ENCODE measurements at places on chromosomes 1 and 21. TPM values are rescaled to one million over a fixed set of nuclear protein-coding genes. Genes with fewer than 3 reads are reported as not detected.
A peak's percentile ranks its signal among the peaks of the same experiment; 100 is the strongest.

DNA sequence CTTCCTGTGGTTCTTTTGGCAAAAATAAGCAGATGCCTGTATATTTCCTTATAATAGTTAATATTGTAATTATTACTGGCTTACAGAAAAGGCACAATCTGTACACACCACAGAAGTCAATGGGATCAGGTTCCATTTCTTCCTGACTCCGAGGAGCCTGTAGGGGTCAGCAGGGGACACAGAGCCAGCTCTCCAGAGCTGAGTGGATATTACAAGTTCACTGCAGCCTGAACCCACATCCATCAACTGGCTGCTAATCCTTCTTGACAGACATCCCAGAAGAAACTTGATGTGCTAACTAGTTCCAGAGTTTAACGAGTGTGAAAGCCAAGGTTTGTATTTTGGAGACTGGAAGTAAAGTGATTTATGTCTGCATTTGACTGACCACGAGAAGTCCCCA lies 203.8 kb downstream of the LMX1A start:
- H3K36me3 ChIP-seq, result no peaks in the 10 kb centered on the region
- DNase-seq, result no peak
- H3K4me3 ChIP-seq, result no peak overlapping the region
- no peaks in the 10 kb centered on the region for H3K4me1 ChIP-seq
- no peaks in the 10 kb centered on the region for H3K27me3 ChIP-seq
- no peak overlapping the region for H3K27ac ChIP-seq

GRCh38 chr1:7744882-7745281 lies 26.2 kb upstream of the VAMP3 start:
- H3K36me3 ChIP-seq, result no peaks in the 10 kb centered on the region
- H3K27ac ChIP-seq, result peak overlapping the region; percentile 61
- DNase-seq, result no peak

GRCh38 chr1:101026430-101026788 lies 825 bp upstream of the DPH5 start:
- peaks cover 45% of the 10 kb centered on the region for H3K4me1 ChIP-seq
- H3K27me3 ChIP-seq, result no peaks in the 10 kb centered on the region
- H3K4me3 ChIP-seq, result peak overlapping the region; percentile 92
- H3K27ac ChIP-seq, result peak overlapping the region; percentile 86
- DNase-seq, result no peak

GRCh38 chr1:47572731-47573430 lies 135.0 kb downstream of the FOXD2 start:
- H3K36me3 ChIP-seq, result no peaks in the 10 kb centered on the region
- no peaks in the 10 kb centered on the region for H3K27me3 ChIP-seq
- DNase-seq, result no peak
- H3K4me1 ChIP-seq, result no peaks in the 10 kb centered on the region

- no peak overlapping the region for H3K4me3 ChIP-seq
- no peak overlapping the region for H3K27ac ChIP-seq
- no peak for DNase-seq
- H3K27me3 ChIP-seq, result no peaks in the 10 kb centered on the region
- H3K4me1 ChIP-seq, result no peaks in the 10 kb centered on the region
Measured at GRCh38 chr1:33670567-33670966, 193.3 kb upstream of the HMGB4 start.

GRCh38 chr1:22645931-22646330 lies 2.5 kb downstream of the C1QC start:
- H3K27ac ChIP-seq, result no peak overlapping the region
- no peaks in the 10 kb centered on the region for H3K36me3 ChIP-seq
- DNase-seq, result no peak

DNA sequence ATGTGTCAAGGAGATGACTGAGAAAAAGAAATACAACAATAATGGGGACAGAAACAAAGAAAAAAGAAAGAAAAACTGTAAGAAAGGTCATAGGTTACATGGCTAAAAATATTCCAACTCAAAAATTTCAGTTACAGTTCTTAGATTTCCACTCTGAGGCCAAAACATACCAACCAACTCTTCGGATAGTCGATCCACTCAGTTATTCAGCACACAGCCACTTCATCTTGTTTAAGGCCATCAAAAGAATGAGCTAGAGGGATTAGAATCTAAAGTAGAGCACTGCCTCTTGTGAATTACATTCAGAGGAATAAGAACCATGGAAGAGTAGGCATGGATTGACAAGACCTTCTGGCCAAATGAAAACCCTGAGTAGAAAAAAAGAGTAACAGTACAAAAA lies 277.0 kb downstream of the MRPL39 start:
- no peaks in the 10 kb centered on the region for H3K4me1 ChIP-seq
- H3K36me3 ChIP-seq, result no peaks in the 10 kb centered on the region
- DNase-seq, result no peak
- no peak overlapping the region for H3K4me3 ChIP-seq
- H3K27ac ChIP-seq, result no peak overlapping the region

- H3K4me1 ChIP-seq, result peaks cover 67% of the 10 kb centered on the region
- H3K27me3 ChIP-seq, result no peaks in the 10 kb centered on the region
- H3K27ac ChIP-seq, result peak overlapping the region; percentile 86
Measured at GRCh38 chr1:23376890-23377811, 7.5 kb upstream of the ZNF436 start.

GRCh38 chr1:29864431-29865022 lies 628.2 kb downstream of the PTPRU start:
- H3K4me1 ChIP-seq, result no peaks in the 10 kb centered on the region
- no peak overlapping the region for H3K27ac ChIP-seq
- H3K4me3 ChIP-seq, result no peak overlapping the region
- DNase-seq, result no peak
- no peaks in the 10 kb centered on the region for H3K27me3 ChIP-seq

- peaks cover 45% of the 10 kb centered on the region for H3K36me3 ChIP-seq
- no peak for DNase-seq
- peak overlapping the region; percentile 55 for H3K4me3 ChIP-seq
Measured at GRCh38 chr1:32334864-32335534, 1.0 kb downstream of the MARCKSL1 start.

- peaks cover 6% of the 10 kb centered on the region for H3K4me1 ChIP-seq
- H3K36me3 ChIP-seq, result no peaks in the 10 kb centered on the region
- no peak overlapping the region for H3K4me3 ChIP-seq
- no peak for DNase-seq
- no peaks in the 10 kb centered on the region for H3K27me3 ChIP-seq
- no peak overlapping the region for H3K27ac ChIP-seq
Measured at GRCh38 chr1:117054068-117054467, 6.1 kb upstream of the TTF2 start.

DNA sequence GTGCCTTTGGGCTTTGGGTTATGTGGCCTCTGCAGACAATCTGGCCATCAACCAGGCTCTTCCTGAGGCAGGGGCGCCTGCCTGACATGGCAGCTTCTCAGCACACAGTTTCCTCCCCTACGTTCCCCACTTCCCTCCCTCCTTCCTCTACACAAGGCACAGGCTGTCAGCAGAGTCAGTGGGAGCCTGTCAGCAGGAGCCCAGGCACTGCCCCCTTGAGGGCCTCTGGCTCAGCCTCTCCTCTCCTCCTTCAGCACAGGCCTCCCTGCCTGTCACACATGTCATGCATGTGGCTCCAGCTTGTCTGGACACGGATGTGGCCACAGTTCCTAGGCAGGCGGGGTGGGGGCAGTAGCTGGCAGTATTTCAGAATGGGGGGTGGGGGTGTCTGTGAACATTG lies 52.2 kb upstream of the ARTN start:
- no peak for DNase-seq
- no peaks in the 10 kb centered on the region for H3K27me3 ChIP-seq
- H3K36me3 ChIP-seq, result no peaks in the 10 kb centered on the region
- peaks cover 14% of the 10 kb centered on the region for H3K4me1 ChIP-seq
- no peak overlapping the region for H3K27ac ChIP-seq

- no peak overlapping the region for H3K27ac ChIP-seq
- peaks cover 20% of the 10 kb centered on the region for H3K4me1 ChIP-seq
- no peak overlapping the region for H3K4me3 ChIP-seq
- H3K27me3 ChIP-seq, result no peaks in the 10 kb centered on the region
Measured at GRCh38 chr1:45172005-45172404, 34.4 kb downstream of the ZSWIM5 start.

GRCh38 chr1:112629256-112629655 lies 9.6 kb downstream of the CAPZA1 start:
- H3K36me3 ChIP-seq, result no peaks in the 10 kb centered on the region
- no peaks in the 10 kb centered on the region for H3K27me3 ChIP-seq
- DNase-seq, result no peak
- H3K4me1 ChIP-seq, result peaks cover 4% of the 10 kb centered on the region

GRCh38 chr21:36704281-36704957 lies 5.5 kb downstream of the SIM2 start:
- peak overlapping the region; percentile 31 for H3K4me3 ChIP-seq
- H3K27ac ChIP-seq, result peak overlapping the region; percentile 97
- peaks cover 96% of the 10 kb centered on the region for H3K4me1 ChIP-seq
- DNase-seq, result no peak

DNA sequence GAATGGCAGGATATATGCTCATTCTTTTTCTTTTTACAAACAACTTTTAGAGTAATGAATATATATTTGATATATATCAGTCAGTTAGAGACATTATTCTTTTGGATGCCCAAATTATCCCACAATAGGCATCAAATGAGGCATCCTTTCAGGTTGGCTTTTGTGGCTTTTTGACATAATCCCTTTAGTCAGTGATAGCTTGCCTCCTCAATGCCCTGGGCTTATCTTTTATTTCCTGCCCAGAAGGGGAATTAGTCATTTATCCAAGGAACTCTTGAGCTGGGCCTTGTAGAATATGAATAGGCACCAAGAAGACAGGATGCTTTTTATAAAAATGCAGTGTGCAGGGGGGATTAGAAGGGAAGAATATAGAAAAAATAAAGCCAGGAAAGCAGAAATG lies 22.2 kb downstream of the EPHX4 start:
- H3K36me3 ChIP-seq, result no peaks in the 10 kb centered on the region
- no peak overlapping the region for H3K27ac ChIP-seq
- H3K4me3 ChIP-seq, result no peak overlapping the region
- no peaks in the 10 kb centered on the region for H3K27me3 ChIP-seq
- DNase-seq, result no peak
- H3K4me1 ChIP-seq, result no peaks in the 10 kb centered on the region

Gene C1orf116
- 90.7 TPM for total RNA-seq

Gene FCRL5
- total RNA-seq, result 0.09 TPM

Gene TINAGL1
- total RNA-seq, result 56.4 TPM

Gene KCNJ6
- total RNA-seq, result not detected

Gene RGS8
- total RNA-seq, result not detected

Gene HPCAL4
- not detected for total RNA-seq
